ENCODE measurements at places on chromosomes 3 and 15. TPM values are rescaled to one million over a fixed set of nuclear protein-coding genes. Genes with fewer than 3 reads are reported as not detected.

Gene MCF2L2
- 187 TPM for total RNA-seq

Gene TMEM87A
- total RNA-seq = 52.3 TPM

Gene BOC
- total RNA-seq = 52.2 TPM

Gene SLC27A2
- total RNA-seq = 3.6 TPM

Gene NR2E3
- total RNA-seq = not detected

Gene CIB1
- total RNA-seq = 37.2 TPM

Gene GADL1
- not detected for total RNA-seq

Gene AMOTL2
- 87.0 TPM for total RNA-seq

Gene CKMT1B
- total RNA-seq = 69.9 TPM

Gene FGF7
- total RNA-seq = 0.56 TPM

Gene NPAP1
- total RNA-seq = 1.2 TPM

Gene PARP14
- total RNA-seq = 12.2 TPM

Gene SLCO3A1
- 58.3 TPM for total RNA-seq

Gene FBXL22
- 2.9 TPM for total RNA-seq

Gene RARB
- total RNA-seq = 5.9 TPM

Gene FOXB1
- not detected for total RNA-seq

Gene CACNA2D3
- total RNA-seq = 85.1 TPM

Gene EEF1AKMT4
- not detected for total RNA-seq

Gene UCN2
- total RNA-seq = 0.43 TPM

Gene SCAANT1
- total RNA-seq = not detected

Gene GPR156
- total RNA-seq = 0.48 TPM

Gene SNURF
- 130 TPM for total RNA-seq

Gene FSIP1
- total RNA-seq = 8.5 TPM

Gene FRG2C
- not detected for total RNA-seq

Gene PLCB2
- 48.5 TPM for total RNA-seq

Gene TP63
- 0.91 TPM for total RNA-seq

Gene CAPN3
- total RNA-seq = 75.5 TPM

Gene MAGI1
- total RNA-seq = 76.5 TPM

Gene PP2D1
- total RNA-seq = not detected

Gene CIB2
- 13.9 TPM for total RNA-seq

Gene CELF6
- total RNA-seq = 17.5 TPM

Gene AHSG
- total RNA-seq = 0.84 TPM

Gene EXD1
- total RNA-seq = not detected

Gene PEX5L
- 276 TPM for total RNA-seq

Gene TM4SF18
- 5.3 TPM for total RNA-seq

Gene SLC12A8
- total RNA-seq = 13.7 TPM

Gene CCDC33
- total RNA-seq = not detected

Gene CCDC13
- total RNA-seq = 6.9 TPM

Gene ACSBG1
- 56.2 TPM for total RNA-seq

Gene MESP1
- total RNA-seq = 14.5 TPM

Gene PIK3R4
- total RNA-seq = 38.5 TPM

Gene CHRM5
- total RNA-seq = 0.58 TPM

Gene CEP19
- 6.8 TPM for total RNA-seq

Gene CORO2B
- 121 TPM for total RNA-seq

Gene CCR8
- total RNA-seq = not detected

Gene TCTA
- 40.5 TPM for total RNA-seq

Gene CIDEC
- not detected for total RNA-seq

Gene COPB2
- 110 TPM for total RNA-seq

Gene SAMMSON
- total RNA-seq = 0.75 TPM

Gene NRROS
- total RNA-seq = 3.2 TPM

Gene GABRA5
- total RNA-seq = 45.5 TPM

Gene OR5K2
- total RNA-seq = not detected

Gene PAQR5
- 3.0 TPM for total RNA-seq

Gene ZNF80
- total RNA-seq = not detected

Gene RASGRP1
- total RNA-seq = 24.9 TPM

Gene CYP1A2
- not detected for total RNA-seq

Gene IGSF11
- 34.4 TPM for total RNA-seq

Gene SLC28A2
- total RNA-seq = not detected

Gene SFMBT1
- total RNA-seq = 12.1 TPM
